ENCODE measurements at places on chromosomes 7 and 10. TPM values are rescaled to one million over a fixed set of nuclear protein-coding genes. Genes with fewer than 3 reads are reported as not detected.

DNA sequence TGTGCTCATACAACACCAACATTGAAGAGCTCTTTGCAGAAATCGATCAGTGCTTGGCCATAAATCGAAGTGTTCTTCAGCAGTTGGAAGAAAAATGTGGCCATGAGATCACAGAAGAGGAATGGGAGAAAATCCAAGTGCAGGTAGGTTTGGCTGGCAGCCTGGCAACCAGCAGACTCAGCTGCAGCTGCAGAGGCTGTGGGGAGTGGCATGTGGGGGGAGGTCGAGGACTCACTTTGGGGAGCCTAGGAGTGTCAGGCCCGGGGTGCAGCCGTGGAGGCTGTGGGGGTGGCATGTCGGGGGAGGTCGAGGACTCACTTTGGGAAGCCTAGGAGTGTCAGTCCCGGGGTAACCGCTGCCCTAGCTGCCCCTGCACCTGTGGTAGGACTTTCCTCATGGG is 35.1 kb downstream of the RNF32 start:
- peaks cover 18% of the 10 kb centered on the region for H3K36me3 ChIP-seq
- no peak overlapping the region for H3K4me3 ChIP-seq
- H3K4me1 ChIP-seq = no peaks in the 10 kb centered on the region
- no peak for DNase-seq
- H3K27me3 ChIP-seq = no peaks in the 10 kb centered on the region
- no peak overlapping the region for H3K27ac ChIP-seq

HOXA1 gene
- not detected for total RNA-seq

DNA sequence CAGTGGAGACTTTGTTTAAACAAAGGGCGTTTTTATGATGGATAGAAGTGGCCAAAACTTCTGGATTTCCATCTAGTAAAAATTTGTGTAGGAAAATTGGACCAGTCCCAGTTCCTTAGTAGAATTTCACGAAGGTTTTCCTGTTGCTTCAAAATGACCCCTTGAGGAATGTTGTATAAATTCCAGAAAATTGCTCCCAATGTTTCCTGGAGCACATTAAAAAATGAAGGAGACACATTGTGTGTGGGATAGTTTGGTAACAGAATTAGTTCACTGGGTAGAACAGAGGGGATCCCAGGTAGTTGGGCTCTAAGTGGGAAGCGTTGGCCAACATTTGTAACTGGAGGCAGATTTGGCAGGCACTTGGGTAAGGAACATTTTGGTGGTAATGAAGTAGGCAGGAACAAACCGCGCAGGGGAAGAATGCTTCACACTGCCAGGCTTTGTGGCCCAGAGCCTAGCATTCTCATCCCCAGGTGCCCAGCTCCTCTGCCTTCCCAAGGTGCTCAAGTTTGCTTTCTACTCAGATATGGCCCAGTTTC is 758.6 kb downstream of the AUTS2 start:
- H3K36me3 ChIP-seq = no peaks in the 10 kb centered on the region
- DNase-seq = no peak
- no peaks in the 10 kb centered on the region for H3K4me1 ChIP-seq
- no peak overlapping the region for H3K4me3 ChIP-seq
- no peaks in the 10 kb centered on the region for H3K27me3 ChIP-seq
- H3K27ac ChIP-seq = no peak overlapping the region

DNA sequence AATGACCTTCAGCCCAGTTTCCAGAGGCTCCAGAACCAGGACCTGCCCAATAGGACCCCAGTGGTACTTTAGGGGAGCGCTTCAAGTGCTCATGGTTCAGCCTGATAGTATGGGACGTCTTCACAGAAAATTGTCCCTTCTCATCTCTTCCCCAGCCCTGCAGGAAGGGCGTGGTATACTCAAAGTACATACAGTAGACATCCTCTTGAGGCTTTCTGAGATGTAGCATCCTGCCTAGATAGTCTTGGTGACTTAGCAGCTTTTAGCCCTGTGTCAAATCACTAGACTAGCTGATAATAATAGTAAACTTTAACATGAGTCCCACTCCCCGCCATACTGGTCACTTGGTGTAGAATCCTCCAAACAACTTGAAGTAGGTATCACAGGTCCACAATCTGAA is 193.2 kb downstream of the CYP26A1 start:
- H3K27me3 ChIP-seq = no peaks in the 10 kb centered on the region
- DNase-seq = no peak
- H3K4me1 ChIP-seq = no peaks in the 10 kb centered on the region
- no peak overlapping the region for H3K27ac ChIP-seq

NUTM2A gene
- 1.7 TPM for total RNA-seq

UCMA gene
- total RNA-seq = not detected

- no peaks in the 10 kb centered on the region for H3K27me3 ChIP-seq
- no peak overlapping the region for H3K27ac ChIP-seq
- no peaks in the 10 kb centered on the region for H3K36me3 ChIP-seq
- DNase-seq = no peak
- H3K4me1 ChIP-seq = no peaks in the 10 kb centered on the region
- H3K4me3 ChIP-seq = no peak overlapping the region
Measured at GRCh38 chr10:22420787-22421517, 75.7 kb downstream of the SPAG6 start.

- no peaks in the 10 kb centered on the region for H3K36me3 ChIP-seq
- H3K4me3 ChIP-seq = no peak overlapping the region
- no peak for DNase-seq
- no peaks in the 10 kb centered on the region for H3K4me1 ChIP-seq
- H3K27ac ChIP-seq = no peak overlapping the region
Measured at GRCh38 chr7:142516038-142516501, 233.2 kb upstream of the PRSS1 start.

DNA sequence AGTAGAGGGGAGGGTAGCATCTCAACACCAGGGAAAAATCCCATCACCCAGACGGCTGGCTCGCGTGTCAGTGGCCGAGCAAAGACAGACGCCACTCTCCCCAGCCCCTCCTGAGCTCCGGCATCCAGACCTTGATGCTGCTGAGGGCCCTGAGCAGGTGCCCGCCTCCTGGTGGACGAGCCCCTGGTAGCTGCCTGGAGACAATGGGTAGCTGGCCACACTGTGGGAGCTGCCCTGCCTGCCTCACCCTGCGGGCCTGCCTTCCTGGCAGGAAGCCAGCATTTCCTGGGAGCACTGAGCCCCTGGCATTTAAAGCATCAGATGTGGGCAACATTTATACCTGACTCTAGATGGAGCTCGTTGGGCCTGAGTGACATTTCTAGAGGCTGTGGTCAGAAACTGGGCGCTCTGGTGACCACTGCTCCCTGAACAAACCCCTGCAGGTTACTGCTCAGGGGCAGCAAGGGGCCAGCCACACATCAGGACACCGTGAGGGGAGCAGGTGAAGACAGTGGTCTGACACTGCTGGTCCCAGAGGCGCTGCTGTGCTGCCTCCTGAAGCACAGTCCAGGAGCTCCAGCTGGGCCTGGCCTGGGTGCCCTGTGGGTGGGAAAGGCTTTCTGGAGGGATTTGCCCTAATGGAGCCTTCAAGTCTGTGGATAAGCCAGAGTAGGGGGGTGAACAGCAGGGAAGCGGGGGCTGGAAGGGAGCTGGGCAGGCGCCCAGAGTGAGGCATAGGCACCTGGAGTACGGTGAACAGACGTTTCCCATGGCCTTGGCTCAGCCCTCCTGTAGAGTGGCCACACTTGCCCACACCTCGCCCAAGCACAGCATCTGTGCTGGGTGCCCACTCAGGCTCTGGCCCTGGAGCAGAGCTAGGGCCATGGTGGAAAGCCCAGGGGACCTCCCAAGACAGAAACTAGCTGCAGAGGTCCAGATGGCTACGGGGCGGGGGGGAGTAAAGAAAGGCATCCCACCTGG is 138.7 kb downstream of the MAPK8 start:
- no peaks in the 10 kb centered on the region for H3K4me1 ChIP-seq
- no peak overlapping the region for H3K4me3 ChIP-seq
- H3K27ac ChIP-seq = no peak overlapping the region
- no peak for DNase-seq

DNA sequence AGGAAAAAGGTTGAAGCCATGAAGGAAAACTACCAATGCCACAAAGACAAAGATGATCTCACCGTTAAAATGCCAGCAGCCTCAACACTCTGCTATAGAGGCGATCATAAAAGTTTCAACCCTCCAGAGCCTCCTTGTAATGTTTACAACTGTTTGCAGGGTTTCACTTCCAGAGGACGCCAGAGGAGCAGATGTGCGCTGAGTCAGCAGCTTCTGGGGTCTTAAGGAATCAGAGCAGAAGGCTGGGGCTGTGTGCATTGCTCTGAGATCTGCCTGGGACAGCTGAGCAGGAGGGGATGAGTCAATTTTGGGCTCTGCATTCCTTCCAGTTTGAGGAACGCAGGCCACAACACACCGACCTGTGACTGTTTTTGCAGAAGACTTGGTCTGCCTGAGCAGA is 98.3 kb downstream of the TMEM130 start:
- peak; percentile 26 for DNase-seq
- H3K27me3 ChIP-seq = no peaks in the 10 kb centered on the region
- no peak overlapping the region for H3K4me3 ChIP-seq
- H3K27ac ChIP-seq = no peak overlapping the region
- no peaks in the 10 kb centered on the region for H3K4me1 ChIP-seq

C10orf143 gene
- total RNA-seq = 1.4 TPM

DNA sequence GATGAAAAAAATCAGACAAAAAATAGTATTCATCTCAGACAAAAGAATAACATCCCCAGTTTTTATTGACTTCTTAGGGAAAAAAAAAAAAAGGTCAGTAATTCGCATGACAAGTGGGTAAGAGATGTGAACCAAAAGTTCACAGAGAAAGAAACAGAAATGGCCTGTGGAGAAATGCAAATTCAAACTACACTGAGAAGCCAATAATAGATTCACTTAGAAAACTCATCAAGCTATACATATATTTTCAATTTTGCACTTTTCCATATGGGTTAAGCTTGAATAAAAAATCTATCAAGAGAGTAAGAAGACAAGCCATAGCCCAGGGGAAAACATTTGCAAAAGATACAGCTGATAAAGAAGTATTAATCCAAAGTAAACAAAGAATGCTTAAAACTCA is 28.0 kb downstream of the HERC4 start:
- no peak for DNase-seq
- H3K27me3 ChIP-seq = no peaks in the 10 kb centered on the region
- no peaks in the 10 kb centered on the region for H3K36me3 ChIP-seq
- H3K27ac ChIP-seq = no peak overlapping the region

- no peaks in the 10 kb centered on the region for H3K4me1 ChIP-seq
- no peaks in the 10 kb centered on the region for H3K36me3 ChIP-seq
- peaks cover 18% of the 10 kb centered on the region for H3K27me3 ChIP-seq
- DNase-seq = no peak
- H3K4me3 ChIP-seq = no peak overlapping the region
- H3K27ac ChIP-seq = no peak overlapping the region
Measured at GRCh38 chr7:148391591-148391990, 199.0 kb upstream of the C7orf33 start.

GRCh38 chr7:117871778-117872538 is 1.3 kb downstream of the CTTNBP2 start:
- peak; percentile 15 for DNase-seq
- no peak overlapping the region for H3K27ac ChIP-seq
- no peaks in the 10 kb centered on the region for H3K36me3 ChIP-seq

- DNase-seq = no peak
- no peak overlapping the region for H3K4me3 ChIP-seq
- H3K4me1 ChIP-seq = no peaks in the 10 kb centered on the region
- H3K27me3 ChIP-seq = no peaks in the 10 kb centered on the region
- no peak overlapping the region for H3K27ac ChIP-seq
Measured at GRCh38 chr7:86058649-86059048, 585.1 kb upstream of the GRM3 start.

RPA3 gene
- total RNA-seq = 25.9 TPM

DNA sequence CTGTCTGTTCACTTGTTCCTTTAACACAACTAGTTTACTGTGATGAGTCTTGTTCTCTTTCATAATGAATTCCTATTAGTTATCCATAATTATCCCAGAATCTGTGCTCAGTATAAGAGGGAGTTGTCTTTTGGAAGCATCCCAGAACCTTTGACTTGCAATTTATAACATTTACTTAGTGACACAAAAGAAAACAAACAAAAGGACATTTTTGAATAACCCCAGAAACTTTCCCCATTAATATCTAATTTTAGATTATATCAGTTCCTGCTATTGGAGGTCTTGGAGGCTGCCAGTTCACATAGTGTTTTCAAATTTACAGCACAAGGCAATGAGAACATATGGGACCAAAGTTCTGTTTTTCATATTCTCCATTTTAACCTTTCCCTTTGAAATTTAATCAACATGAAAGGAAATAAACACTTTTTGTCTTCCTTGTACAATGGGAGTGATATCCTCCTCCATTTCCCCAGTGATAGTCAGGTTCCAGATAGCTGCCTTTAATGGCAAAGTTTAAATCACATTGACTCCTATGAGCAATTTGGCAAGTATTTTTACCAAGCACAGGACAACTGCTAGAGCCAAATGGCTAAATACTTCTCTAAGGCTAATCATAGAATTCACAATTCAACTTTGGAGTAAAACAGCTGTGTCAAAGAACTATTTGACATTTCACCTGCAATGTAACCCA is 37.1 kb upstream of the GNAT3 start:
- peaks cover 2% of the 10 kb centered on the region for H3K4me1 ChIP-seq
- no peaks in the 10 kb centered on the region for H3K36me3 ChIP-seq
- peak overlapping the region; percentile 67 for H3K27ac ChIP-seq
- DNase-seq = no peak

AKR1C8 gene
- total RNA-seq = not detected

SCIN gene
- total RNA-seq = not detected
